ENCODE measurements at places on chromosomes 3 and 15. TPM values are rescaled to one million over a fixed set of nuclear protein-coding genes. Genes with fewer than 3 reads are reported as not detected.

LRCH3 gene
- 17.0 TPM for total RNA-seq

ZSCAN2 gene
- 15.4 TPM for total RNA-seq

TPRG1 gene
- 0.12 TPM for total RNA-seq

SIDT1 gene
- total RNA-seq: 0.97 TPM

CHCHD4 gene
- 5.1 TPM for total RNA-seq

DNA sequence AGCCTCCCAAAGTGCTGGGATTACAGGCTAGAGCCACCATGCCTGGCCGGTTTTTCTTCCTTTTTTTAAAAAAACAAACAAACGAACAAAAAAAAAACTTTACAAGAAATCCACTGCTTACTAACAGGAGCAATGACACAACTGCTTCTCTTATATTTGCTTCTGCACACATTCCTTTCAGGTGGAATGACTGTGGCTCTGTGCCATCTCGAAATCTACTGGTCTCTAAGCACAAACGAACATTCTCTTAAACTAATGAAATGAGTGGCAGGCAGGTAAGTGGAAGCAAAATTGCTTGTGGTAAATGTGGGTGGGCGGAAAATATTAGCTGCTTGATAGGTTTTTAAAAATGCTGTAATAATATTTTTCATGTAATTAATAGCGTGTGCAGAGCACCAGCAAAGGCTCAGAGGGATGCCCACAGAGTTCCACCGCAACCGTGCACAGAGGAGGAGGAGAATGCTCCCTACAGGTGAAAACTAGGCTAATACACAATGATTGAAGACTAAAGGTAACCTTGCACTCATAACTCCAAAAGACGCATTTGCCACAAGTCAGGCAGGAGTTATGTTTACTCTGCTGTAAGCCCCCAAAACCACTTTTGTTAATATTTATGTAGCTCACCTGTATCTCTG is 77.4 kb downstream of the LSAMP start:
- H3K36me3 ChIP-seq: no peaks in the 10 kb centered on the region
- H3K27ac ChIP-seq: no peak overlapping the region
- no peak for DNase-seq
- H3K4me3 ChIP-seq: no peak overlapping the region
- H3K27me3 ChIP-seq: no peaks in the 10 kb centered on the region

- no peak overlapping the region for H3K4me3 ChIP-seq
- H3K27me3 ChIP-seq: no peaks in the 10 kb centered on the region
- H3K36me3 ChIP-seq: no peaks in the 10 kb centered on the region
Observed at GRCh38 chr3:52791366-52791765, 3.2 kb upstream of the ITIH3 start.

Data from pancreas (tissue), 10 donors.